ENCODE measurements at places on chromosomes 12 and 14.

GRCh38 chr14:75711796-75712211 is 50.8 kb downstream of the TTLL5 start:
- no peak for DNase-seq

GRCh38 chr12:271161-271560 is 8.5 kb upstream of the SLC6A13 start:
- DNase-seq: no peak

DNA sequence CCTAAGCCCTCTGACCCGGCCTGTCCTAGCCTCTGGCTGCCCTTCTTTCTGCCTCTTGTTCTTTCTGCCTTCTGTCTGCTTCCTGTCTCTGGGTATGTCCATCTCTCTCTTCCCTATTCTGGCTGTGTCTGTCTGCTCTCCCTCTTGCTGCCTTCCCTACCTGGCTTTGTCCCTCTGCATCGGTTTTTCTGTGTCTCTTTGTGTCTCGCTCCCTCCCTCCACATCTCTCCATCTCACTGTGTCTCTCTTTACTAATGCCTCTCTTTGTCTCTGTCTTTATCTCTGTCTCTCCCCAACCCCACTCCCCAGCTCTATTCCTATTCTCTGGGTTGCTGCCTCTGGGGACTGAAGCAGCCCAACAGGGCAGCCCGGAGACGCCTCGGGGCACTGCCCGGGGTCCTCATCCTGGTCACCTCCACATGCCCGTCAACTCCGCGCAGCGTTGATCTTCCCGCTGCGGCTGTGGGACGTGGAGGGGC is 10.1 kb downstream of the SHMT2 start:
- no peak for DNase-seq

- DNase-seq: no peak
These were observed 1186.0 kb upstream of the SEL1L start for GRCh38 chr14:82719617-82720016.

GRCh38 chr14:22606380-22606779 is 8.3 kb downstream of the ABHD4 start:
- no peak for DNase-seq

GRCh38 chr14:74437496-74438053 is 11.6 kb upstream of the SYNDIG1L start:
- DNase-seq: no peak

DNA sequence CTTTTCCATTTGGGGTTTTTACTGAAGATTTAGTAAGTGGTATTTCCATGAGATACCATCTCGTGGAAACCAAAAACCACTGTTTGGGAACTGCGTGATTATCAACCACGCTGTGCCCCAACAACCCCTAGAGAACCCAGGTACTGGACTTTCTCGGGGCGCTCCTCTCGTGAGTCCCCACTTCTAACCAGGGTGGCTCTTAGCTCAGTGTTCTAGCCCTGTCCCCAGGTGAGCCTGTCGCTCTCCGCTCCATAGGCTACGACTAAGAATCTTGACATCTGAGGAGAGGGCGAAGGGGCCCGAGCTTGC is 686 bp downstream of the MCRS1 start:
- no peak for DNase-seq

DNA sequence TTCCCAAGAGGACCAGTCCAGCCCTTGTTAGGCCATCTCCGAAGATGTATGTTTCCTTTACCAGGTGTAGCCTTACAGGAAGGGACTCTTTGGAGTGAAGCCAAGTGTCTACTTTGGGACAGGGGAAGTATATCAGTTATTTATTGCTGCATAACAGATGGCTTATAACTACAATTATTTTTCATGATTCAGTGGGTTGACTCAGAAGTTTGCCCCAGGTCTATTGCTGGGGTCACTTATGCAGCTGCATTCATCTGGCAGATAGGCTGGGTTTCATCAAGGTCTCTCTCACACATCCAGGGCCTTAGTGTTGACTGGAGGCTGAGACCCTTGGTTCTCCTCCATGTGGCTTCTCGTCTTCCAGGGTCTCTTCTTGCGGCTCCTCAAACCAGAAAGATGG is 170.1 kb downstream of the NRXN3 start:
- DNase-seq: no peak

- DNase-seq: peak; percentile 16
These were observed 512 bp downstream of the PDE1B start for GRCh38 chr12:54549774-54550451.

GRCh38 chr12:41074473-41074769 is 113.7 kb upstream of the PDZRN4 start:
- DNase-seq: no peak

GRCh38 chr12:15829949-15830348 is 40.8 kb upstream of the EPS8 start:
- no peak for DNase-seq

Data from GM12864 (cell line).